ENCODE measurements at places on chromosomes 3 and 15. TPM values are rescaled to one million over a fixed set of nuclear protein-coding genes. Genes with fewer than 3 reads are reported as not detected.

DNA sequence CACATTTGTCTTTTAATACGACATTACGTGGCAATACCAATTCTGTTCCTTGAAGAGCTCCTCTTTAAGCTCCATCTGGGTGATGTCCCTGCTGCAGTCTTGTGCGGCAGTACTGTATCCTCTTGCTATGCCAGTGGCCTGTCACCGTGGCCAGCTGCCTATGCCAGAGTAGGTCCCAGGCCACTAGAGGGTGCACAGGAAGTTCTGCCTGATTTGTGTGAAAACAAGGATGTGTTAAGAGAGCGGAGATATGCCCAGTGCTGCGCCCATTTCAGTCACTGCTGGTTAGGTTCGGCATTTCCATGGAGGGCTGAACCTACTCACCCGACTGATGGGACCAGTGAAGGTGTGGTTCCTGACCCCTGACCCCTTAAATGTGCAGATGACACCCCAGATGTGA, 25.2 kb downstream of the NIPA1 start:
- no peak for DNase-seq

GRCh38 chr15:45253330-45253729, 1.3 kb downstream of the SLC28A2 start:
- no peak for DNase-seq

Gene SH2D7
- total RNA-seq: not detected

Gene TRPM1
- total RNA-seq: not detected

GRCh38 chr15:39363761-39364586, 216.9 kb upstream of the THBS1 start:
- DNase-seq: no peak

Gene USP8
- total RNA-seq: 43.3 TPM

DNA sequence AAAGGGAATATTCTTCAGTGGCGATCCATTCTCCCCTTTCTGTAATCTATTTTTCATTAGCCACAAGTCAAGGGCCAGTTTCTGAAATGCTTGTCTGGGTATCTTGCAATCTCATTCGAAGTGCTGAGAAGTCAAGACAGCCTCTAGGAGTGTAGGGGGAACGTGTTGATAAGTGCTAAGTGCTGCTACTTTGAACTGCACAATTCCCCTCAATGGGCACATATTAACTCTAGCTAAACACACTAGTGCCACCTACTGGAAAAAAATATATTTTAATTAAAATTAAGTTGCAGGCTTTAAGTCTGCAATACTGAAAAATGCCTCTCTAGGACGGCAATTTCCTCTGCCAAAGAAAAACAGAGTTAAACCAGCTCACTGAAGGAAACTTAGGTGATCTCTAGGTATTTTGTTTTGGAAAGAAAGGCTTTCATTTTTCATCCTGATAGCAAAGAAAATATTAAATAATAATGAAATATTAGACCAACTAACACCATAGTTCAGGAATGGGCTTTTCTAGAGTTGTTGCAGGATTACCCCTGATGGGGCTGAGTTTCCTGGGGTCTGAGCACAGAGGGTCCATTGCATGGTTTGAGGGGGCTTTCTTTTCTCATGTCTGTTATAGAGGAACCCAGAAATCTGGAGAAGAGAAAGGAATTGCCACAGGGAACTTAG, 181.9 kb upstream of the KBTBD8 start:
- no peak for DNase-seq

DNA sequence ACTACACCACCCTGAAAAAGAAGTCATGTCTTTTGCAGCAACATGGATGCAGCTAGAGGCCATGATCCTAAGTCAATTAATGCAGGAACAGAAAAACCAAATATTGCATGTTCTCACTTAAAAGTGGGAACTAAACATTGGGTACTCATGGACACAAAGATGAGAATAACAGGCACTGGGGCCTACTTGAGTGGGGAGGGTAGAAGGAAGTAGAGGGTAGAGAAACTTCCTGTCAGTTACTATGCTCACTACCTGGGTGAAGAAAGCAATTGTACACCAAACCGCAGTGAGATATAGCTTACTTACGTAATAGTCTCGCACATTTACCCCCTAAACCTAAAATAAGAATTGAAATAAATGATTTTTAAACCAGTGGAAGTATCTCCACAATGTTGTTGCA, 480.5 kb upstream of the ARRDC4 start:
- no peak for DNase-seq

- no peak for DNase-seq
Measured at GRCh38 chr15:29601811-29602210, 220.5 kb downstream of the TJP1 start.

DNA sequence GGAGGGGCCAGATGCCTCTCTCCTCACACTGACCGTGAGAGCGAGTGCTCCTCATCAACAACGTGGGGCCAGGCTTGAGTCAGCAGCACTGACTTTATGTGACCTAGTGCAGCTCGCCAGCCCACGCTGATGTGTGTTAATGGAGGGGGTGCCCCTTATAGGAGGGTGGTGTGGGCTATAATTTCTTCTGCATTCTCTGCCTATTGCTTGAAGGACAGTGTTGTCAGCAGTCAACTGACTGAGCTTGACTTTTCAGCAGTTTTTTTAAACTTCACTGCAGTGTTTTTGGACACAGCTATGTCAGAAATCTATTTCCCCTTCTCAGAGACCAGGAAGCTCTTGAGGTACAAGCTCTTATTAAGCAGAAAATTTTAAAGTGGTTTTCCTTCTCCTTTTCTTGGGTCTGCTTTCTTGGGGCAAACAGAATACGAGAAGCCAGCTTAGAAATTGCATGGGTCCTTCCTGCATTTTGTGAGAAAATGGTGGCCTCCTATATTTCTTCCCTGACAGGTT, 304.8 kb upstream of the CTDSPL start:
- DNase-seq: no peak

DNA sequence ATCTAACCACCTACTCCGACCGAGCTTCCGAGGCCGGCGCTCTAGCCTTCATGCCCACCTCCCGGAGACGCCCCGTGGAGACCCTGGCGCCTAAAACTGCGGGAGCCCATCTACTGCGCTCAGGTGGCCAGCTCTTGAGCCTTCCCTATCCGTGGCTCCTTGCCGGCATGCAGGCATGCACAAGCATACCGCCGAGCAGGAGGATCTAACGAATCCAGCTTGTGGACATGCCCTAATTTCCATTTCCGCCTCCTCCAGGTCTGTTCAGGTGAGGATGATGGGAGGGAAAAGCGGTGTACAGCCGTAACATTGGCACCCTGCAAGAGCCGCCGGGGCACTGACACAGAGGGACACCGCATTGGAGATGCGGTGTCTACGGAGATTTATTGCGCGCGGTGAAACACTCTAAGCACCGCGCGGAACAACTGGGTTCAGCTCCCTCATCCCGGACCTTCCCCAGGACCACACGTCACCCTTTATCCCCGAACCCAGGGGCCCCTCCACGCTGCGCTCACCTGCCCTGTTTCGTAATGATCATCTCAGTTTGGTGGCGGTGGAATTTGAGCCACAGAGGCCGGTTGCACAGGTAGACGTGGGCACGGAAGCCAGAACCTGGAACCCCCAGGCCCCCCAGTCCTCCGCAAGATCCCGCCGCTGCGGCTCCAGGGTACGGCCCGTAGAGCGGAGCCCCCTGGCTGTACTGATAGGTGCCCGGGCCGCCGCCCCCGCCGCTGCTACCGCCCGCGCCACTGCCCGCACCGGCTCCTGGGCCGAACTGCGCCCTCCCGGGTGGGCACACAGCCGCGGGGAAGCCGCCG, 1.0 kb downstream of the EOMES start:
- DNase-seq: no peak

Gene LCTL
- not detected for total RNA-seq

DNA sequence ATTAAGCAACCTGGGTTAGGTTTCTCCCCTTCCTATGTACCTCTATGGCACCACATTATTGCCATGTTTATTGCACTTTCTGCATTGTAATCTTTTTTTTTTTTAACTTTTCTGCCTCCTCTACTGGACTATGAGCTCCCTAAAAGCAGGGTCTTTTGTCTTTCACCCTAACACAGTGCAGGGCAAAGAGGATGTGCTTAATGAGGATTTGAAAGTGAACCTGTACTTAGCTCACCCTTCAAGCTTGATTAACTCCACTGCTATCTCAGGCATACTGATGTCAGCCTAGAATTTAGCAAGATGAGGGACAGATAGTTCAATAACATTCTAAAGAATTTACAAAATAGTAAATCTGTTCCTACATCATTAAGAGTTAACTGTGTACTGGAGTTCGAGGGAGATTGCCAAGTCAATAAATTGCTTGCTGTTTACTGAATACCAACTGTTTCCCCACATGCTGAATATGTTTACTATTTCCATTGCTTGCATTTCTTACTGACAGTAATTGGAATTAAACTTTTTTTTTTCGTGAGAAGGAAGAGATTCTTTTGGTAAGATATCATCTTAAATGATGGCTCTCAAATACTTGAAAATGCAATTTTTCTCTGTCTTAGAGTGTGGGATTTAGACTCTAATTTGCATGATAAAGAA, 15.7 kb upstream of the PPARG start:
- DNase-seq: no peak

DNA sequence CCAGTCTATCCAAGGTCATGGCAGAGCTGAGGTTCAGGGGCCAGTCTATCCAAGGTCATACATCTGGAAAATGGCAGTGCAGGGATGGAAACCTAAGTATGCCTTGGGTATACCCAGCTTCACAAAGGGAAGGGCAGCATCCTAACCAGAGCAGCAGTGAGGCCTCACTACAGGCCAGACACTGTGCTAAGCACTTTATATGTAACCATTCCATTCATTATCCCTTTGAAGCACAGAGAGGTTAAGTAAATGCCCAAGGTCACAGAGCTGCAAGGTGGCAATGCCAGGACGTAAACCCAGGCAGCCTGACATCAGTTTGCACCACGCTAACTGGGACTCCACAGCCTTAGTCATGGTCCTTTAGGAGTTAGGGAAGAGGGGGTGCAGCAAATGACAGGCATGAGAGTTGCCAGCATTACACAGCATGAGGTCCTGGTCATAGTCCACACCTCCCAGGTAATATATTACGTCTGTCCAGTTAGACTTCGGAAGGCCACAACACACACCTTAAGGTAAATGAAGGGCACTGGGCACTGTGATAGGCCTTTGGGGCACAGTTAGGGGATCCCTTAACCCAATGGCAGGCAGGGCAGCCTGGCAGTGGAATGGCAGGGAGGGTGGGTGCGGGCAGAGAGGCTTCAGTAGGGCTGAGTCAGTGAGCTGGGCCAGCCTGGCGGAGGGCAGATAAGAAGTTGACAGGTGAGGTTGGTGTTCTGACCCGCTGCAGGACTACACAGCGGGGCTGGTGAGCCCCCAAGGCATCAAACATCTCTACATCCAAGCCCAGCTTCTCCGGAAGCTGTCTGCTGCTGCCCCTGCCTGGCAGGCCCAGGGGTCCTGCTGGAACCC, 21.1 kb upstream of the CORO2B start:
- no peak for DNase-seq

DNA sequence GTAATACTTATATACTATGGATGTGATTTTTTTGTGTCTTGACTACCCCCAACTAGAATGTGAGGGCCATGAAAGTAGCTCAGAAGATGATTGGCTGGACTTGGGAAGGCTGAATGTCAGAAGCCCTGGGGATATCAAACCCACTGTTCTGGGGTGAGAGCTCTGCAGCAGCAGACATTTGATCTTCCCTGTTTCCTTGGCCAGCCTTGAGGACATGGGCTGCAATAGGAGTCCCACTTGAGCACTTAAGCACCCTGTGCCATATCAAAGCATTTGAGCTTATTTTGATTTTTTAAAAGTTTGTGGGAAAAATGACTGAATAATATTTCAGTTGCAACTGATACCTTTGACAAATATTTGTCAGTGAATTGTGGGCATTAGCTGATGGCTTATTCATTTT, 21.7 kb downstream of the GTF2E1 start:
- no peak for DNase-seq

DNA sequence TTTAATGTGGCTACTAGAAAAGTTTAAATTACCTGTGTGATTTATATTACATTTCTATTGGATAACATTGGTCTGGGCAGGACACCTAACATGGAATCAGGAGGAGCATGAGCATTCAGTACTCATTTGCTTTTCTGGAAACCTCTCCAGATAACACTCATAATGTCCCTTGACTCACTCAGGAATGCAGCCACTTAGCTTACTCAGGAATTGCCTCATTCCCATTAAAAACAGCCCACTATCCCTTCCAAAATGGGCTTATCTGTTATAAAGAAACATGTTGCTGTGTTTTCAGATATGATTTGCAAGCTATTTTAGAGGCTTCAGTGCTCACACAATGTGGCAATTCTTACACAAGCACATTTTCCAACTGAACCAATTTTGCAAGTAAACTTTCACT, 17.1 kb downstream of the GBE1 start:
- no peak for DNase-seq

Gene GABRR3
- not detected for total RNA-seq

Gene EOGT
- total RNA-seq: 17.1 TPM

DNA sequence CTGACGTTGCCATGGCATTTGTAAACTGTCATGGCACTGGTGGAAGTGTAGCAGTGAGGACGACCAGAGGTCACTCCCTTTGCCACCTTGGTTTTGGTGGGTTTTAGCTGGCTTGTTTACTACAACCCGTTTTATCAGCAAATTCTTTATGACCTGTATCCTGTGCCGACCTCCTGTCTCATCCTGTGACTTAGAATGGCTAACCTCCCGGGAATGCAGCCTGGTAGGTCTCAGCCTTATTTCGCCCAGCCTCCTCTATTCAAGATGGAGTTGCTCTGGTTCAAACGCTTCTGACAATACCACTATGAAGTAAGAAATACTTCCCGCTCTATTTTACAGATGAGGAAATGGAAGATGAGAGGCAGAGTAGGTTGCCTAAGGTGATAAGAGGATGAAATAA, 16.6 kb downstream of the PAQR9 start:
- DNase-seq: no peak

DNA sequence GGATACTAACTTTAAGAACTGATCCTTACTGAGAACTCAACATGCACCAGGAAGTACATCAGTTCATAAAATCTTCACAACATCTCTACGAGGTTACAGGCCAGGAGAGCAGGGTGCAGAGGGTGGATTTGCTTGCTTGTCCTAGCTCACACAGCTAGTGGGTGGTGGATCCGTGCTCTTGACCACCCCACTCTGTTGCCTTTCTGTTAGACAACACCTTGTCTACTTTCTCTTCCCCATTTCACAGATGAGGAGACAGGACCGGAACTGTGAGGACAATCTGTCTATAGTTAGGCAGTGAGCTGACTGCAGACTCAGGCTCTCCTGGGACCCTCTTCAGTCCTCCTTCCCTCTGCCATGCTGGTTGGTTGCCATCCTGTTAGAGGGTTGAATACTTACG, 221.7 kb upstream of the TLE3 start:
- no peak for DNase-seq

DNA sequence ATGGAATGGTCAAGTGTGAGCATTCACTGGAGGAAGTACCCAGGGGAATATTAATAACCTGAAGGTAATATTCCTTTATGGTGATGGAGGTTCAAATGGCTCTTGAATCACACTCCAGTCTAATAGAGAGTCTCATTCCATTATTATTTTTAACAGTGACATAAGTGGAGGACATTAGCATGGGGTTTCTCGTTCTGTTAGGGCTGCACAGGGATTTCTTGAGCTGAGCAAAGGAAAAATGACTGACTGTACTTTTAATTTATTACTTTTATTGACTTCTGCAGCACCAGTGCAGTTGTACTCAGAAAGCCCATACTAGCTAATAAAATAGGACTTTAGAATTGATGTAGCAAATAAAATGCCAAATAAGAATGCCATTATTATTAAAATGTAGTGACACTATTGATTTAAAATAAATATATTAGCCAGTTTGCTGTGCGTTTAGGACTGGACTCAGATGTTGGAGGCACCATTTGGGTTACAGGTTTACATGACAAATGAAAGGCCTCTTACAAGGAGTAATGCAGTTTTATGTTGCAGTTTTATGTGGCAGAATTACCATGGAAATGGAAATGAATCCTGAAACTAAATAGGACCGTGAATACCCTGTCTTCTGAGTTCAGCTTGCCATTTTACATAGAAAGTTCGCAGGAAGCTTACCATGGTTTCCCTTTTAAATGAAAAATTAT, 705.1 kb upstream of the GRM7 start:
- DNase-seq: no peak

Gene MINAR1
- 0.07 TPM for total RNA-seq

Gene FANCD2OS
- total RNA-seq: not detected
